Activated CD4-positive, alpha-beta memory T cell treated with anti-CD3 and anti-CD28 coated beads, Interleukin-2, amount 10 ng/mL, durations not matched to agents 7 days and 5 days (primary cell): ENCODE measurements at places on chromosomes 13 and 19.

- DNase-seq = no peak
Observed at GRCh38 chr13:48175185-48175584, 57.8 kb upstream of the ITM2B start.

DNA sequence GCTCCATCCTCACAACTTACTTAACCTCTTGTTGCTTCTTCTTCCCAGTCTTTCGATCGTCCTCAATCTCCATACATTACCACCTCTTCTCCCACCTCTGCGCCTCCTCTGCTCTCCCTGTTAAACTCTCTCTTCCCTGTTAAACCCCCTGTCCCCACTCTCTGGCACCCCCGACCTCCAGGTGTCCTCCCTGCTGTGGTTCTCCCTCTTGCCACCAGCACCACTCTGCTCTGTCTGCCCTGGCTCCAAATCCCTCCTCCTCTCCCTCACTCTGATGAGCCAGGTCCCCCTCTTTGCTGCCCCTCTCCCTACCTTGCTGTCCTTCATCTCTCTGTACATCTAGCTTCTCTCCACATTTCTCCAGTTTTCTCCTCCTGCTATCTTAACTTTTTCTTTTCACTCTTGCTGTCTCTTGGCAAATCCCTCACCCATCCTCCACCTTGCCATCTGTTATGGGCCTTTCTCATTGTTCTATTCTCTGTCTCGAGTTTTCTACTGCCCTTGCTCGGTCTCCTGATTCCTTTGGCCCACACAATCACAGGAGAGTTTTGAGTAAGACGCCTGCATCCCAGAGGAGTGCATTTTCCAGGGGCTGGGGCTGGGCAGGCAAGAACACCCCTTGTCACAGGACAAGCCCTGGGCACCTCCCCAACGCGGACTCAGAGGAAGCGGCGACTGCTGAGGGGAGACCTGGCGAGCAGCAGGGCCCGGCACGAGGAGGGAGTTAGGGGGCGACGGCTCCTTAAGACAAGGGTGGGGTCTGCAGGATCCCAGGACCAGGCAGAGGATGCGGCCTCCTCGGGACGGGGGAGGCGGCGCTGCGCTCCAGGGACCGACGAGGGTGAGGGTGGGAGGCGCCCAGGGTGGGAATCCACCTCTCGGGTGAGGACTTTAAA lies 21.4 kb upstream of the ERVV-1 start:
- no peak for DNase-seq

DNA sequence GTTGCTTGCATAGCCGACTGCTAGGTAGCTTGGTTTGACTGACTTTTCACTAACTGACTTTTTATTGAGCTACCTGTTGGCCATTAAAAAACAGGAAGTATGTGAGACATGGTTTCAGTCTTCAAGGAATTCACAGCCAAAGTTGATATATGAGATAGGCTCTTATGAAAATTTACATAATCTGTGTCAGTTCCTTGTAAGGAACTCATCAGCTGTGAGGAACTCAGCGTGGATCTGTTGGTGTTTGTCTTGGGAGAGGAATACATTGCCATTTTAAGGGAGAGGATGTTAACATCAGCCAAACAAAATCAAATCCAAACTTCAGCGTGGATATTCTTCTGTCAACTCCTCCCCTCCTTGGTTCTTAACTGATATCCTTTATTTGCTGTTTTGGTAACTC lies 2.0 kb downstream of the RNF113B start:
- DNase-seq = no peak

GRCh38 chr19:15304140-15304705 lies 28.1 kb downstream of the BRD4 start:
- DNase-seq = no peak

GRCh38 chr13:113917594-113918371 lies 53.9 kb upstream of the GAS6 start:
- DNase-seq = peak; percentile 1

- DNase-seq = no peak
Observed at GRCh38 chr13:98985591-98985990, 7.7 kb upstream of the DOCK9 start.

- DNase-seq = no peak
Observed at GRCh38 chr19:28171983-28172382, 1041.0 kb downstream of the UQCRFS1 start.

DNA sequence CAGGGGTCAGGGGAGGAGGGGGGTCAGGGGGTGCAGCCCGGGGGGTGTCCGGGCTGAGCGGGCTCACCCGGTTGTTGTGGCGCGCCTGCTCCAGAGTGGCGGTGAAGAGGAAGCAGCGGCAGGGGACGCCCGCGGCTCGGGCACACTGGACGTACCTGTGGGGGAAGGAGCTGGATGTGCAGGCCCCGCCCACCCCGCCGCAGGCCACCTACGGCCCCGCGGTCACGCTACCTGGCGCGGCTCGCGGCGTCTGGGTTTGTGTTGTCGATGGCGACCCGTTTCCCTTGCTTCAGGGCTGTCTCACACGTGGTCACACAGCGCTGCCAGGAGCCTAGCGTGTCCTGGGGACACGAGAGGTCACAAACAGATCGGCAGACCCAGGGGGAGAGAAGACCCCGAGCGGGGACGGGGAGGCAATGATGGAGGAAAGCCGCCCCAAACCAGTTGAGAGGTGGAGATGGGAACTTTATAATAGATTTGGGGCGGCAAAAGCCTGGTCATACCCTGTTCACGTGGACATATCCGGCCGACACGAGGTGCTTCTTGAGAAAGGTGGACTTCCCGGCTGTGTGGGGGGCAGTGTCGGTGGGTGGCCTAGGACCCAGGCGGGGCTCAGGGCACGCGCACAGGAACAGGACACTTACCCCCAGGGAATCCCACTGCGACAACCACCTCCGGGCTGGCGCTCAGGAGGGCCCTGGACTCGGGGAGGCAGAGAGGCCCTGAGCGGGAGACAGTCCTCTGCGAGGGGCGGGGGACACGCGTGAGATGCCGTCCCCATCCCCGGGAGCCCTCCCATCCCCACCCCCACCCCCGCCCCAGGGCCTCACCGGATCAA lies 5.6 kb downstream of the PNKP start:
- no peak for DNase-seq

DNA sequence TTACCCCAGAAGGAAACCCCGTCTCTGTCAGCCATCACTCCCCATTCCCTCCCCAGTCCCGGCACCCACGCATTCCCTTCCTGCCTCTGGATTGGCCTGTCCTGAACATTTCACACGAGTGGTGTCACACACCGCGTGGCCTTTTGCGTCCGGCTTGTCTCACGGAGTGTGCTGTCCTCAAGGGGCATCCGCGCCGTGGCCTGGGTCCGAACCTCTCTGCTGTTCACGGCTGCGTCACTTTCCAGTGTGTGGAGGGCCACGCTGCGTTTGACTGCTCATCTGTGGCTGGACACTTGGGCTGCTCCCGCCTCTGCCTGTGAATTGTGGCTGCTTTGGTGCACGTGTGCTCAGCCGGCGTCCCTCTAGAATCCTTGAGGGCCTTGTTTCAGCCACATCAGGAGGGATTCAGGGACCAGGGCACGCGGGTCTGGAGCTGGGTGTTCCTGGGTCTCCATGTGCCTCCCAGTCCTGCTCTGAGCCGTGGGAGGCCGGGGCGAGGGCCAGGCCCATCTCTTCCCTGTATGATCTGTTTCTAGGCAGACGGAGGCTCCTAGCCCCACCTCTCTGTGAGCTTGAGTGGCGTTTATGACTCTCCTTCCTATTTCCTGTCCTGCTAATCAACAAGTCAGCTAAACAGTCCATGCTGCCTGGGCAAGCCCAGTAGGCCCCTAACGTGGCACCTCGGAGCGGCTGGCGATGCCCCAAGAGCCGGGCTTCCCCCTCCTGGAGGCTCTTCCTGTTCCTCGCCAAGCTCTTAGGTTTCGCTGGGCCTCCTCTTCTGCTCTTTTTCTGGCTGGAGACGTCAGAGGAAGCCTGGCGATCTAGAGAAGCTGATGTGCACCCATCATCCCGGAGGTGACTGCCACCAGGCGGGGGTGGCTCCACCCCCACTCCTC lies 8.1 kb downstream of the STK11 start:
- DNase-seq = peak; percentile 72

- no peak for DNase-seq
Observed at GRCh38 chr13:96089749-96090239, at the start of gene HS6ST3. Gene HS6ST3, plus strand, starts transcription at chr13:96090107.

- DNase-seq = peak; percentile 94
Observed at GRCh38 chr13:98476538-98476966, 100.4 kb downstream of the STK24 start.

DNA sequence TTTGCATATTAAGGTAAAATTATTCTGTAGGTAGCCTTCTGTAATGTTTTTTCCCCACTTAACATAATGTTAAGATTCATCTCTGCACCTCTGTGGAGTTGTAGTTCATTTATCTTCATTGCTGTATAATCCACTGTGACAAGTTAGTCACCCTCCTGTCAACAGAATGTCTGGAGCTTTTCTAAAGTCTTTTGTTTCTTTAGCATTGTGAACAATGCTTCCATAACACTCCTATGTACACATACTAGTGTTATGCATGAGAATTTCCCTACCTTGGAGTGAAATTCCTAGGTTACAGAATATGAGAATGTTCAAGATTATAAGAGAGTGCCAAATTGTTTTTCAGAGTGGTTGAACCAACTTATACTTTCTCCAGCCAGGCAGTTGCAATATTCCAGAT lies 113.5 kb downstream of the COG6 start:
- DNase-seq = no peak

GRCh38 chr13:92354583-92354982 lies 872.0 kb upstream of the GPC6 start:
- DNase-seq = no peak

DNA sequence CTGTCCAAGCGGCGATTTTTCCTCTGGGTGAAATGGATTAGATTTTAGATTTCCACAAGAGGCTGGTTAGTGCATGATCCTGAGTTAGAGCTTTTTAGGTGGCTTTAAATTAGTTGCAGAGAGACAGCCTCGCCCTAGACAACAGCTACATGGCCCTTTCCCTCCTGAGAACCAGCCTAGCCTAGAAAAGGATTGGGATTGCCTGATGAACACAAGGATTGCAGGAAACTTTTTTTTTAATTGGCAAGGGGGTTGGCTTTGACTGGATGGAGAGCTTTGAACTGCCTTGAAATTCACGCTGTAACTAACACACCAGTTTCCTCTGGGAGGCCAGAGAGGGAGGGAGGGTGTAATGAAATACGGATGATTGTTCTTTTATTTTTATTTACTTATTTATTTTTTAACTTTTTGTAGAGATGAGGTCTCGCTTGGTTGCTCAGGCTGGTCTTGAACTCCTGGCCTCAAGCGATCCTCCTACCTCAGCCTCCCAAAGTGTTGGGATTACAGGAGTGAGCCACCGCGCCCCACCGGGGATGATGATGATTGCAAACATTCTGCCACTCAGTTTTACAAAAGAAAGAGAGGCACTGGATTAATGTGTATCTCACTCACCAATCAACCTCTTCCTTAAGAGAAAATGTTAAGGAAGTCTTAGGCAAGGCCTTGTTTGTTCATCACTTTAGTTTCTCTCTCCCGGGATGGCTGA lies 1.9 kb downstream of the LDLR start:
- DNase-seq = no peak

GRCh38 chr19:6730153-6730804 lies 7.1 kb downstream of the GPR108 start:
- peak; percentile 43 for DNase-seq

DNA sequence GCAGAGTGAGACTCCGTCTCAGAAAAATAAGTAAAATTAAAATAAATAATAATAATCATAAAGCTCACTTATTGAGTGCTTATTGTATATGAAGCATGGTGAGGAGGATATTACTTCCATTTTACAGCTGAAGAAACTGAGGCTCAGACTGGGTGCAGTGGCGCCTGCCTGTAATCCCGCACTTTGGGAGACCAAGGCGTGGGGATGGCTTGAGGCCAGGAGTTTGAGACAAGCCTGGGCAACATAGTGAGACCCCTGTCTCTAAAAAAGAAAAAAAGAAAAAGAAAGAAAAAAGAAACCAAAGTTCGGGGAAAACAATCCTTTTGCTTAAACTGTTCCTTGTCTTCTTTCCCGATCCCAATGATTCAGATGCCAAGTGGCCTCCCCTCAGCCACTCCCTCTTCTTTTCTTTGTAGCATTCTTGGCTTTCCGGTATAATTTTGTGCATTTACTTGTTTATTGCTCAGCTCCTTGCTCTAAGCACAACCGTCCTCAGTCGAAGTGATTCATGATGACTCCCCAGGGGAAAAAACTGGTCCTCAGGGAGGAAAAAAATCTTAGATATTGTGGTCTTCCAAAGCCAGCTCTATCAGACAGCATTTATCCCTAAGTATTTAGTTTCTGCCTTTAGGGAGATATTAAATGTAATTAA lies 965 bp upstream of the EIF3G start:
- DNase-seq = no peak
